ENCODE measurements at places on chromosomes 2 and 18.

- DNase-seq: no peak
Observed at GRCh38 chr2:122999258-122999657, 1025.8 kb upstream of the CNTNAP5 start.

GRCh38 chr2:97779141-97779540, 65.8 kb downstream of the ZAP70 start:
- DNase-seq: no peak

DNA sequence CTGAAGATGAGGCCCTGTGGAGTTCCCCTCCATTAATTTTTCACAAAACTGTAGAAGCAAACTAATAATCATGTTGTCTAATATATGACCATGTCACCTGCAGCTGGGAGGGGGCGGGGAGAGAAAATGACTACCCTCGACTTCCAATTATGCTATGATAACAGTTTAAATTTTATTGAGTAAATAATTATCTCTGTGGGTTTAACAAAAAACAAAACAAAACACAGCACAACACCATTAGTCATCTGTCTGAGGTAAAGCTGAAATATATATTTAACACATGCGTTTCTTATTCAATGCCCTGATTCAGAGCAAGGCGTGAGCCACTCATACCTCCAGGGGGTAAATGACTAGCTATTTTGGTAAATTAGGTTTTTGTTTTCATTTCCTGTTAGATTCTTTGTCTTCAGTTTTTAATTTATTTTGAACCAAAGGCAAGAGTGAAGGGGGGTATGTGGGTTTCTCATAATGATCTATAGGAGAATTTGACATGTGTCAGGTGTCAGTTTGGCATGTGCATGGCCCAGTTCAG, 77.4 kb upstream of the ZCCHC2 start:
- DNase-seq: no peak

DNA sequence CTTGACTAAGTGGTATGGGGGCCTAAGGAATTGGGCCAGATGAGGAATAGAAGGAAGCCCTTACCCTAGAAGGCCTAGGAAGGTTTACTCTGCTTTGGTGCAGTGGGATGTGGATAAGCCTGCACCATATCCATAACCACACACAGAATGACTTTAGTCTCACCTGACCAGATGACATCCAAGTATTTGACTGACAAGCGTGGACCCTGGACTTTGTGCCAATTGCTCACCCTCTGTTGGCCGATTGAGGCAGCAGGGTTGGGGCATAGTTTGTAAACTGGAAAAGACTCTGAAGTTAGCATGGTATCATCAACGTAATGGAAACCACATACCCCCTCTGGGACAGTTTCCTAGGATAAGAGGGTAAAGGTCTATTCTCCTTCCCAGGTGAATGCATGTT, 36.5 kb upstream of the SERPINE2 start:
- no peak for DNase-seq

DNA sequence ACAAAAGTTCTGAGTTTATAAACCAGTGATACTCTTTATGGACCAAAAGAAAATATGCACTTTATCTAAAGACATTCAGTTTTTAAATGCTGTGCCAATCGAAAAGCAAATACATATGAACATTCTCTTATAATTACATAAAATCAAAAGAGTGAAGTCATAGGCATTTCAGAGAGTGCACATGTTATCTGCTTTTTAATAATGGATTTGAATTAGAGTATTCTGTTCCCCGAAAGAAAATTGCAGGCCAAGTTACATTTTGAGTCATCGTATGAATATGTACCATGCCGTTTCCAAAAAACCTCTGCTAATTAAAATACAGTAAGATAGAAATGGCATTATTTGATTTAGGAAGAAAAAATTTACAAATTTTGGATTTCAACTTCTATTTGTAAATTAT, 565.7 kb downstream of the ZEB2 start:
- peak; percentile 49 for DNase-seq

- DNase-seq: no peak
Observed at GRCh38 chr2:136486115-136486514, 279.2 kb upstream of the THSD7B start.

- DNase-seq: no peak
Observed at GRCh38 chr18:60044290-60045006, 144.7 kb downstream of the PMAIP1 start.

GRCh38 chr2:222399038-222399783, 25.1 kb upstream of the SGPP2 start:
- no peak for DNase-seq

DNA sequence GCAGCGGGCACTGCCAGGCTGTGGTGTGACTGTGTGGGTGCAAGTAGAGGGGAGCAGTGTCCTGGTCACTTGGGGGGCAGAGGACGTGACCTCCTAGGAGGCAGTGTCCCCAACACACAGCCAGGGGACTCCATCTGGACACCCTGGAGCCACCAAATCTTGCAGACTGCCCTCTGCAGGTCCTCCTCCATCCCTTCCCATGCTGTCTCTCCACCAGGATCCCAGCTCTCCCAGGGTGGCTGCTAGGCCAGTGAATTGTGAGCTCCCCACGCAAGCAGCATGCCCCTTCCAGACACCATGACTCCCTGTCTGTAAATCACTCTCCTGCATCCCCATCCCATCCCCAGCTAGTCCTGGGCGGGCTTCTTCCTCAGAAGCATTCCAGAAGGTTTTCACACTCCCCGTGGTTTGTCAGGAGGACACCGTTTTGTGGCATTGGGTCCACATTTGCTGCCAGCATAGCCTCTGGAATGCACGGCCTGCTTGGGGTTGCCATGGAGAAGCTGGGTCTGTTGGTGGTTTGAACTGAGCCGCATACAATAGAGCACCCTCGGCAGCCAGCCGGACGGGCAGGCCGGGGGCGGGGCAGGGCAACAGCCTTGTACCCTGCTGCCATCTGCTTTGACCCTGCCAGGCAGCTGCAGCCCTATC, 210.7 kb downstream of the KLHL29 start:
- no peak for DNase-seq

DNA sequence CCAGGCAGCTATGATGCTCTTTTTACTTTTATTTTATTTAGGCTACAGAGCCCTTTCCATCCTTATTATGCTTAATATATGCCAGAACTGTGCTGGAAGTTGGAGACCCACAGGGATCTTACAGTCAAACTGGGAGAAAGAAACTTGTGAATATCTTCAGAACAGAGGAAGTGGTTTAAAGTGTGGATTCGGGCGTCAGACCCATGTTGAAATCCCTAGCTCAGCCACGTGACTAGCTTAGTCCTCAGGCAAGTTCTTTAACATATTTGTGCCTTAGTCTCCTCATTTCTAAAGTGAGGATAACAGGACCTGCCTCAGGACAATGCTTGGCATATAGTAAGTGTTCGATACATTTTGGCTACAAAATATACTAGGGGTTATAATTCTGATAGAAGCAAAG, 59.1 kb downstream of the MAP3K20 start:
- no peak for DNase-seq

DNA sequence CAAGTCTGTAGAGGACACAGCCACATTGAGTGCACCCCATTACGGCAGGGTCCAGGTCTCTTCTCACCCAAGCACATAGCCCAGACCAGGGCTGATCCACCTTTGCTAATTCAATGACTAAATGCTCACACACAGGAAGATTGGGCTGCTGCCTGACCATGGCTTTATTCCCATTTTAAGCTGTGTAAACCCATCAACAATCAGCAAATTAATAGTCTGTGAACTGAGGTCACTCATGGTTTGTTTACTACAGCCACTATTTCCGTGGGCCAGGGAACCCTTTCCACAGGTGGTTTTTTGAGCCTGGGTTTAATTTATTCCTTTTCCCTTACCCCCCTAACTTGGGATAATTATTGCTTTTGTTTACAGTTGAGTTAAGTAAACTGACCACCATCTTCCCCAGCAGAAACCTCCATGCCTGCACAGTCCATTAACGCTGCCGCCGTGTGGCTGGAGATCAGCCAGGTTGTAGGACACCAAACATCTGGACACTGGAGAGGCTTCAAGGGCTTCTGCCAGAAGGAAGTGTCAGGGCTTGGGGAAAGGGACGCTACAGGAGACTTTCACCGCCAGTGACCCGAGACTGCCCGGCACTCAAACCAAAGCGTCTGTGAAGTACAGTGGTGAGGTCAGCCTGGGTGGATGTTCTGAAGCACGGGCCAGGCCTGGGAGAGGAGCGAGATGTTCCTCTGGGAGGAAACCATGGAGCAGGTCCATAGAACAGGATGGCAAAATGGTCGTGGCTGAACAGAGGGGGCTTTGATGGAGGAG, 282.9 kb downstream of the DYSF start:
- no peak for DNase-seq

GRCh38 chr2:234130777-234131181, 80.3 kb downstream of the SPP2 start:
- no peak for DNase-seq

- DNase-seq: no peak
Observed at GRCh38 chr18:57073501-57074187, 73.2 kb upstream of the BOD1L2 start.

DNA sequence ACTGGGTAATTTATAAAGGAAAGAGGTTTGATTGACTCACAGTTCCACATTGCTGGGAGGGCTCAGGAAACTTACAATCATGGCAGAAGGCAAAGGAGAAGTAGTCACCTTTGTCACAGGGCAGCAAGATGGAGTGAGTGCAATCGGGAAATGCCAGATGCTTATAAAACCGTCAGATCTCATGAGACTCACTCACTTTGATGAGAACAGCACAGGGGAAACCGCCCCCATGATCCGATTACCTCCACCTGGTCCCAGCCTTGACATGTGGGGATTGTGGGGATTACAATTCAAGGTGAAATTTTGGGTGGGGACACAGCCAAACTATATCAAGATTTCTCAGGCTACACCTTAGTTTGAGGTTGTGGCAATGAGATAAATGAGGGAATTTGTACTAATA, 54.9 kb downstream of the AKAIN1 start:
- DNase-seq: no peak
